ENCODE measurements at places on chromosomes 4 and X. TPM values are rescaled to one million over a fixed set of nuclear protein-coding genes. Genes with fewer than 3 reads are reported as not detected.

The COL4A6 gene
- 0.65 TPM for total RNA-seq

The MAGEC2 gene
- total RNA-seq: not detected

The TMSB15C gene
- total RNA-seq: 5.0 TPM

The POU3F4 gene
- not detected for total RNA-seq

The PUDP gene
- 9.8 TPM for total RNA-seq

The GPR143 gene
- 5.3 TPM for total RNA-seq

The RBMXL3 gene
- total RNA-seq: not detected

The ATP2B3 gene
- not detected for total RNA-seq

The HAND2 gene
- total RNA-seq: not detected

The PDCL2 gene
- total RNA-seq: not detected

The CFAP99 gene
- 0.19 TPM for total RNA-seq

The SPIN2A gene
- total RNA-seq: 0.33 TPM

The PDGFC gene
- total RNA-seq: 8.8 TPM

The PRICKLE3 gene
- 7.2 TPM for total RNA-seq

The TRIM60 gene
- not detected for total RNA-seq

The UCHL1 gene
- total RNA-seq: 788 TPM

The MAGEB2 gene
- not detected for total RNA-seq

The OTC gene
- total RNA-seq: not detected

The SFRP2 gene
- total RNA-seq: not detected

The TRIM61 gene
- total RNA-seq: not detected

The FAM3A gene
- total RNA-seq: 22.2 TPM

The SLC9B1 gene
- total RNA-seq: 0.57 TPM

The AMOT gene
- 0.96 TPM for total RNA-seq

Data from vein endothelial cell (primary cell).